ENCODE measurements at places on chromosomes 16 and 17.
A peak's percentile ranks its signal among the peaks of the same experiment; 100 is the strongest.

- no peak for DNase-seq
Measured at GRCh38 chr16:53882310-53882709, 178.4 kb downstream of the FTO start.

- DNase-seq: no peak
Measured at GRCh38 chr16:87741700-87742415, 23.9 kb downstream of the KLHDC4 start.

GRCh38 chr17:82154881-82155331 lies 56.9 kb upstream of the FASN start:
- no peak for DNase-seq

- peak; percentile 0 for DNase-seq
Measured at GRCh38 chr16:17529982-17530760, 59.4 kb upstream of the XYLT1 start.

- DNase-seq: peak; percentile 47
Measured at GRCh38 chr16:67562526-67562917, at the start of gene CTCF. Gene CTCF, plus strand, starts transcription at chr16:67562526. Its CDS starts 48,307 bp downstream, at chr16:67610833.

DNA sequence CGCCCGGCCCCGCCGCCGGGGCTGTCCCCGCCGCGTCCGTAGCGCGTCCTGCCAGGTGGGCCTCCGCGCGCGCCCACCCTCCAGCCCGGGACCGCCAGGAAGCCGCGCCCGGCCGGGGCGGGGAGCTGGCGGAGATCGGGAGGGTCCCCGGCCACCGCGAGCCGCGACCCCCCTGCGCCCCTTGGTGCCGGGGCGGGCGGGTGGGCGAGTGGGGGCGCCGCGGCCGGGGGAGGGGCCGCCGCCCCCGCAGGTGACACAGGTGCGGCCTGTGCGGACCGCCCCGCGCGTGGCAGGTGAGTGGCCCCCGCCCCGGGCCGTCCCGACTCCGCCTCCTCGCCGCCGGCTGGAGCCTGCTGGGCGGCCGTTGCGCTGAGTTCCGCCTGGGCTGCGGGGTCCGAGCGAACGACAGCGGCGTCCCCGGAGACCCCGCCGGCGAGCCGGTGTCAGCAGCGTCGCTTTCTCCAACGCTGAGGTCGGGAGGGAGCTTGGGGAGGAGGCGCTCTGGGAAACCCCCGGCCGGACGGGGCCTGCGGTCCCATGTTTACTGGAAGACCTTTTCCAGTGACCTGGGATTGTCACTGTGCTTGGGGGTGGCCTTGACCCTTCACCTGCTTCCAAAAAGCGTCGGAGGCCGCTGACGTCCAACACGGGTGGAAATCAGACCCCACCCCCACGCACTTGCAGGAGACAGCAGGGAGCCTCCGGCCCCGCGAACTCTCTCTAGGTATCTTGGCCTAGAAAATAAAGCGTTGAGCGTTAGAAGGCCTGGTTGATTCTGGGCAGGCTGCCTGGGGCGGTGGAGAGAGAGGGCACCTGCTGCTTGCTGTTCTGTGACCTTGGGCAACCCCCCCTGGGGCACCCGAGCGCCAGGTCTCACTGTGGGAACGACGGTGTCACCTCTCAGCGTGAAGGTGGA lies 542 bp downstream of the KLHL36 start:
- peak; percentile 7 for DNase-seq

- no peak for DNase-seq
Measured at GRCh38 chr16:68289621-68290329, 21.0 kb downstream of the SLC7A6OS start.

GRCh38 chr17:33142705-33143299 lies 150.3 kb downstream of the ASIC2 start:
- no peak for DNase-seq

- DNase-seq: no peak
Measured at GRCh38 chr16:53089434-53090285, 34.9 kb downstream of the CHD9 start.

DNA sequence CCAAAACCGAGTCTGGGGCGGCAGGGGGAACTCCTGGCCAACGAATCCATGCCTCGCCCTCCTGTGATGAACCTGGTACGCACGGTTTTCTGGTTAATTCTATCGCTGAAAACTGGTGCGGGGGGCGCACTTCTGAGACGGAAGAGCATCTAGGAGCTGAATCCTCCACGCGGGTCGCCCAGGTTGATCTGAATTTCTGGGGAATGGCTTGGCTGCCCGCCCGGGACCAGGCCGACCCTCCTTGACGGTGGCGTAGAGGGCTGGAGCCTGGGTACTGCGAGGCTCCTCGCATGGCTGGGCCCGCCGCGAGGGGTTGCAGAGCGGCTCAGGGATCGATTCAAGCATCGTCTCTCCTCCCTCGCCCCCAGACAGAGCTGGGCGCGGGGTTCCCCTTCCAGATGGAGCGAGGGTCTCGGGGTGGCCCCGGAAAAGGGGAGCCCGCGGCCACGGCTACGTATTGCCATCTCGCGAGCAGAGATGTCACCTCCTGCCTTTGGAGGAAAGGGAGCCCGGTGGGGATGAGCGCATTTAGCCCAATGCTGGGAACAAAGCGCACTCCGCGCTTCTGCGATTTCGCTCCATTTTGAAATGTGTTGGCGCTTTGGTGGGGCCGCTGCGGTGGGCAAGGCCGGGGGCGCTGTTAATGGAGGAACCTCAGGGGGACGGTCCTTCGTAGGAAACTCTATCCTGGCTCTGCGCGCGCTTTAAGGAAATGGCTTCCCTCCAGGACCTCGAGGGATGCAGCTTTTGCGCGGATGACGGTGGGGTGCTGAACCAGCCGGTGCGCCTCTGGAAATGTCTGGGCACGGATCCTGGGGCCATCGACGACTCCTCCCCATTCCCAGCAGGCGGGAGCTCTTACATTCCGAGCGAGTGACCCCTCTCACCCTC lies 2.7 kb downstream of the MAPT start:
- no peak for DNase-seq

- no peak for DNase-seq
Measured at GRCh38 chr17:67411397-67411796, 34.3 kb downstream of the PITPNC1 start.

DNA sequence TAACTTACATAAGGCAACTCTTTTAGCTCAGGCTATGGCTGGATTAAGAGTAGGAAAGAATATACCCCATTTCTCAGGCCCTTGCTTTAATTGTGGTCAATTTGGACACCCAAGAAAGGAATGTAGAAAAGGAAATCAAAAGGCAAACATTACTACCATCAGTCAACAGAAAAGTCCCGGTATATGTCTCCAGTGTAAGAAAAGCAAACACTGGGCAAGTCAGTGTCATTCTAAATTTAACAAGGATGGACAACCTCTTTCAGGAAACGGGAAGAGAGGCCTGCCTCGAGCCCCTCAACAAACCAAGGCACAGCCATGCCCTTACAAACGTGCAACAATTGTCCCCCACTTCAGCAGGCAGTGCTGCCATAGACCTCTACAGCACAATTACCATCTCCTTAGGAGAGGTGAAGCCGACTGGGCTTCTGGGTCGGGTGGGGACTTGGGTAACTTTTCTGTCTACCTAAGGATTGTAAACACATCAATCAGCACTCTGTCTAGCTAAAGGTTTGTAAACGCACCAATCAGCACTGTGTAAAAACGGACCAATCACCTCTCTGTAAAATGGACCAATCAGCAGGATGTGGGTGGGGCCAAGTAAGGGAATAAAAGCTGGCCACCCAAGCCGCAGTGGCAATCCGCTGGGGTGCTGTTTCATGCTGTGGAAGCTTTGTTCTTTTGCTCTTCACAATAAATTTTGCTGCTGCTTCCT lies 12.4 kb downstream of the MRPL58 start:
- no peak for DNase-seq

- no peak for DNase-seq
Measured at GRCh38 chr17:9331279-9332131, 244.1 kb downstream of the STX8 start.

DNA sequence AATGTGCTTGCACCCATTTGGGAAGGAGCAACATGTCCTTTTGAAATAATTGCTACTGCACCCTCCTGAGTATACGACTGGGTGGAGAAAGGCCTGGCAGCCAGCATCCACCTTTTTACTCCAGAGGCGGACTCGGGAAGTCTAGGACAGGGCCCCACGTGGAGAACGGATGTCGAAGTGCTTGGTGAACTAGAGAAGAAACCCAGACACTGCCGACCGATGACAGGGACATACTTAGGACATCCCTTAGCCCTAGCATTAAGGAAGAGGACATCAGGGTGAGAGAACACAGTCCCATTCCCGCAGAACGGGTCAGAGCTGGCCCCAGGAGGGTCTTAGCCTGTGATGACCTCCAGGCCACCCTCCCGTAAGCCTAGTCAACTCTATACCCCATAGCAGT lies 3.8 kb downstream of the YBX2 start:
- no peak for DNase-seq

GRCh38 chr16:86566601-86566965 lies at the start of gene FOXC2:
Gene FOXC2, plus strand, starts transcription at chr16:86566829. Its CDS starts 507 bp downstream, at chr16:86567336.
- DNase-seq: no peak

DNA sequence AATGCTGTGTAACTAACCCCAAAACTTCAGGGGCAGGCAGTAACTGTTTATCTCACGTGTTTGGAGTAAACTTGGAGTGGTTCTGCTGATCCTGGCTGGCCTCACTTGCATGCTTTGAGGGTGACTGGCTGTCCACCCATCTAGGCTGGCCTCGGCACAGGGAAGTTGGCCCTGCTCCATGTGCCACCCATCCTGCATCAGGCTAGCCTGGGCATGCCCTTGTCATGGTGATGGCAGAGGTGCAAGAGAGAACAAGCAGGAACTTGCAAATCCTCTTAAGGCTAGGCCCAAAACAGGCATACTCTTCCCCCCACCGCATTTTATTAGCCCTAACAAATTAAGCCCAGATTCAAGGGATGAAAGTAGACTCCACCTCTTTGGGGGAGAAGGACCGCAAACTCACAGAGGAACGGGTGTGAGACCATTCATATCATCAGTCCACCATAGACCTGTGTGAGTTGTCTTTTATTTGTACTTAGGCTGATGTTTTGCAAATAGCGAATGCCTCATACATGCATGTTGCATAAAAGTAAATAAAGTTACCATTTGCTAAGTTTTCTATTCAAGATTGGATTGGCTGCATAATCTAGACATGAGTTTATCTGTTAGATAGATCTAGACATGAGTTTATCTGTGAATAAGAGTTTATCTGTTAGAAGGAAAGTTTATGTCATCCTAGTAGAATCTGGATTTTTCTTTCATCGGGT lies 221.0 kb downstream of the CCDC182 start:
- no peak for DNase-seq

DNA sequence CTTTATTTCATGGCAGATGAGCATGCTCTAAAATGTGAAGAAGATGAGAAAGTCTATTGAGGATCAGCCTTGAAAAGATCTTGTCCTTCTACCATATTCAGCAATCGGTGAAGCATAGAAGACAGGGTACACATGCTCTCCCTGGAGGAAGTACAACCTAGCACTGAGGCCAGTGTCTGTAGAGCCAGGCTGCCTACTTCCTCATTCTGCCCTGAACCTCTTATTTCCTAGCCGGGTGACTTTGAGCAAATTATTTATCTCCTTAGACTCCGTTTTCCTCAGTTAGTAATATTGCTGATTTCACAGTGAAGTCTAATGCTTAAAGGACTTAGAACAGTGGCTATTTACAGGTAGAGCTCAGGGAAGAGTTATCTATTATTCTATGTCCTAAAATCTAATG lies 58.4 kb downstream of the TMEM100 start:
- no peak for DNase-seq

- DNase-seq: no peak
Measured at GRCh38 chr16:86739808-86740207, 161.5 kb downstream of the FOXL1 start.

GRCh38 chr16:56667581-56668571 lies at the start of gene MT1G:
Gene MT1G, minus strand, starts transcription at chr16:56668065. Its CDS starts 72 bp downstream, at chr16:56667993.
- no peak for DNase-seq

DNA sequence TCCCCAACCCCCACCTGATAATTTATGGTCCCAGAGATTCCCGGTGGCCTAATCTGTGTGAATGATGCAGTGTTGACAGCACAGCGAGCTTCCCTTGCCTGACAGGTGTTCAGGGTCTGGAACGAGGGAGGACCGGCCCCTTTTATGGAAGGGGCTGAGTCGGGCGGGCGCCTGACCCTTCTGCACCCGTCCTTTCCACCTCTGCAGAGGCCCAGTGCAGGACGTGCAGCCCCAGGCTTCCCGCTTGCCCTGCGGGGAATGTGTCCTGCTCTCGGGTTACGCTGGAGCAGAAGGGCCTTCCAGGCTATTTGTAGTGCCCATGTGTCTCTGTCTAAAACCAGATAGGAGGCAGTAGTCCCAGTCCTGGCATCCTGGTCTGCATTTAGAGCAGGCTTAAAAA lies 16.2 kb downstream of the SMTNL2 start:
- no peak for DNase-seq

- DNase-seq: no peak
Measured at GRCh38 chr17:39665642-39666224, 584 bp downstream of the TCAP start.

All from stimulated activated CD8-positive, alpha-beta memory T cell treated with anti-CD3 and anti-CD28 coated beads, Interleukin-4, amount 100 ng/mL, for 4 hours (primary cell).